Astrocyte (in vitro differentiated cells and primary cell): ENCODE measurements at places on chromosomes 6 and 20. TPM values are rescaled to one million over a fixed set of nuclear protein-coding genes. Genes with fewer than 3 reads are reported as not detected.

DNA sequence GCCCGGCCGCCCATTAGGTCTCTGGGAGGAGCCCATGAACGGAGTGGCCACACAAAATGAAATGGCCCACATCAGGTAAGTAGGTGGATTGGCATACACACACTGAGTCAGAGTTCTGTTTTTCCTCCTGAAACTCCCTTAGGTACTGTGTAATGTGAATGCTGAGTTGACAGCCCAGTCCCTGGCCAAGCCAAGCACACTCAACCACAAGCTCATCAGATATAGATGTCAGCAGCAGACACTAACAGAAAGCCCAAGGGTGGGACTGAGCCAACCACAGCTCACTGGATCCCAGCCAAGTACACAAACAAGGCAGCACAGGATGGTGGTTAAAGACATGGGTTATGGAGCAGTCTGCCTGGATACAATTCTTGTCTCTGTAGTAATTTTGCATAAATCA lies 403.4 kb downstream of the GJA1 start:
- peak; percentile 90 for DNase-seq

GRCh38 chr6:143401068-143401446 lies 49.4 kb downstream of the ADAT2 start:
- DNase-seq = peak; percentile 41

DNA sequence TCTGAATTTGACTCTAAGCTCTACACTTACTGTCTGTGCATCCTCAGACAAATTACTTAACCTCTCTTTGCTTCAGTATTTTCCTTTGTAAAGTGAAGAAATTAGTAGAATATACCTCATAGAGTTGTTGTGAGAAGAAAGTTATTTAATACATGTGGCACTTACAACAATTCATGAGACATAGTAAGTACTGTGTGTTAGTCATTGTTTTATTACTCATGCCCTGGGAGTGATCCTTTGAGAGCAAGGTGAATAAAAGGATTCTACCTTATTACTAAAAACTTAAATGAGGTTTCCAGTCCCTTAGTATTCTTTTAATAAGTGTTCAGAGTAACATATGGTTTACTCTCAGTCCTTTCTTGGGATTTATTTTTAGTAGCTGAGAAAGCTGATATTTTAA lies 233.6 kb upstream of the MAP3K7 start:
- DNase-seq = no peak

DNA sequence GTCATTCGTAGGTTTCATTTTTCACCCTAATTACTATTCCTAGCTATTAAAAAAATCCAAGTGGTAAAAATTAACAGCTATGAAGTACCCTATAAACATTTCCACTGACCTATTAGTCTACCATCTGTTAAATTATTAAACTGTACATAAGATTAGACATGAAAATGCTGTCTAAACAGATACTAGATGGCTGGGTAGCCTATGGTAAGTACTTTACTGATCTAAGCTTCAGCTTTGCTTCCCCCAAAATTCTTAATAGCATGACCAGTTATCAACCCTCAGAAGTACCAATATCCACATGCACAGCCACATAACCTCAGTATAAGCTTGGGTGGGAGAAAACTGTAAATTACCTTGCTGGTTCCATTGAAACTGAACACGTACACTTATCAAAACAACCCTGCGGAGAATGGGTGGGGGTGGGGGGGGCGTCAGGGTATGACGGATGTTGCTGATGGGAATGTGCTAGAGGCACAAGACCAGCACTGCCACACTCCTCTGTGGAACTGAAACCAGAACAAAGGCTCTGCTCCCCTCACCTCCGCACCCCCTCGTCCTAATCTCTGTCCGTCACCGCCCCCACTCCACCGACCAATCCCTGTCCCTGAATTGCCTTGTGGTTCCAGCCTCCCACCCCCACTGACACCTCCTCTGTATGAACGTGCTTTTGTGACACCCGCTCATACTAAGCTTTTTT lies 45.3 kb downstream of the B4GALT5 start:
- DNase-seq = no peak

TRAPPC3L gene
- not detected in 2 replicates for total RNA-seq

PTGIS gene
- 1.9 and 3.1 TPM in 2 replicates for total RNA-seq
